Islet precursor cell (in vitro differentiated cells): ENCODE measurements at places on chromosomes 13 and 19.

DNA sequence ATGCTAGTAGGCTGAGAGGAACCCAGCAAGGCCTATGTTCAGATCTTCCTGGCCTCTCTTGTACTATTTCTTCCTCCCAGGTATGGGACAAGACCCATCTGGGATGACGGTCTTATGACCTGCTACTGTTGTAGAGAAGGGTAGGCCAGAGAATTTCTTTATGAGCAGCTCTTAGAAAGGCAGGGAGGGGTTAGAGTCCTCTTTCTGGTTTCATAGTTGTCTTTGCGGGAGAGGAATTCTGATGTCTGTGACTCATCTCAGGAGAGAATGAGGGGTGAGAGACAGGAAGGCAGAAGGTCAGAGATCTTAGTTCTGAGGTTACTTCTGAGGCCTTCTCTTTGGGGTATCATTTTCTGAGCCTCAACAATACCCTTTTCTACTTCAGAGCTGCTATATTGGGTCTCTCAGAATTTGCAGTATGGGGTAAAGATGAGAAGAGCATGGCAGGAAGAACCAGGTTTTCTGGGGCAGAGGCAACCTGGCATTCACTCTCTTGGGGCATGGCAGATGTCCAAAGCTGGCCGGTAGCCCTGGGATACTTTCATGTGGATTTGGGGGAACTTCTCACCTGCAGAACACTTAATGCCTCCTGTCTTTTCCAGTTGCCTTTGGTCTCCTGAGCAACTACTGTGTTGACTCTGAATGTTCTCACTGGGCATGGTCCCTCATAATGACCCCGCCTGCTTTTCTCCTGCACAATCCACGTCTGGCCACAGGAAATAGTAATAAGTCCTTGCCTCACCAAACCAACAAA, 154.4 kb downstream of the GGACT start:
- DNase-seq: peak; percentile 57

- no peak for DNase-seq
Measured at GRCh38 chr13:98175823-98176222, 1.2 kb downstream of the RNF113B start.

DNA sequence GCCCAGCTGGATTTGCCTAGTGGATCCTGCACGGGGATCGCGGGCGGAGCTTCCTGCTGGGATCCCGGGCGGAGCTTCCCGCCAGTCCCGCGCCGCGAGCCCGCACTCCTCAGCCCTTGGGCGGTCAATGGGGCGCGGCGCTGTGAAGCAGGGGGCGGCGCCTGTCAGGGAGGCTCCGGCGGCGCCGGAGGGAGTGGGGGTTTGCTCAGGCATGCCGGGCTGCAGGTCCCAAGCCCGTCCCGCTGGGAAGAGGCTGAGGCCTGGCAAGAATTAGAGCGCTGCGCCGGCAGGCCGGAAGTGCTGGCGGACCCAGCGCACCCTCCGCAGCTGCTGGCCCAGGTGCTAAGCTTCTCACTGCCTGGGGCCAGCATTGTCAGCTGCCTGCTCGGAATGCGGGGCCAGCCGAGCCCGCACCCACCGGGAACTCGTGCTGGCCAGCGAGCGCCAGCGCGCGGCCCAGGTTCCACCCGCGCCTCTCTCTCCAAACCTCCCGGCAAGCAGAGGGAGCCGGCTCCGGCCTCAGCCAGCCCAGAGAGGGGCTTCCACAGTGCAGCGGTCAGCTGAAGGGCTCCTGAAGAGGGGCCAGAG, 119.6 kb downstream of the PRR20E start:
- DNase-seq: peak; percentile 79

DNA sequence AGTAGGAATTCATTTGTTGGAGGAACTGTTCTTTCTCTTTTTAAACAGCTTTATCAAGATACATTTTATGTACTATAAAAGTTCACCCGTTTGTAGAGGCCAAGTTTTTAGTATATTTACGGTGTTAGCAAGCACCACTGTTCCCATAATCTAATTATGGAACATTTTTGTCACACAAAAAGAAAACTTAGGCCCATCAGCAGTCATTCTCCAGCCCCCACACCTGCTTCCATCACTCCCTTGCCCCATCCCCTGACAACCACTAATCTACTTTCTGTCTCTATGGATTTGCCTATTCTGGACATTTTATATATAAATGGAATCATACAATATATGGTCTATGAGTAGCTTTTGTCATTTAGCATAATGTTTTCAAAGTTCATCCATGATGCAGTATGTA, 465.0 kb downstream of the DCT start:
- no peak for DNase-seq

DNA sequence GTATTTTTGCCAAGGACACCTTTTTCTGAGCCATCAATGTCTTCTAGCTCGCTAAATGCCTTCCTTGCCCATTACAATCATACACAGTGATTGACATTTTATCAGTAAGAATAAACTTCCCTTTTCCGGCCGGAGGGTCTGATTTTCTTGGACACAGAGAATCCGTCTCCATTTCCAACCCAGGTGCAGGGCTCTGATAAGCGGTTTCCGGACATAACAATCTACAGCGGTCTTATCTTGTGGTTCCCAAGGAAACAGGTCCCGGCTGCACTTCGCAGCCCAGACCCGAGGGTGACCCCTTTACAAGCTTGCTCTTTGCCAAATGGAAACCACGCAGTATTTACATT, 5.1 kb upstream of the ZNF77 start:
- DNase-seq: peak; percentile 57

GRCh38 chr19:45250832-45251451, at the start of gene MARK4:
MARK4 (plus strand) TSS chr19:45251271; CDS start chr19:45251589, 318 bp downstream.
- DNase-seq: peak; percentile 69

DNA sequence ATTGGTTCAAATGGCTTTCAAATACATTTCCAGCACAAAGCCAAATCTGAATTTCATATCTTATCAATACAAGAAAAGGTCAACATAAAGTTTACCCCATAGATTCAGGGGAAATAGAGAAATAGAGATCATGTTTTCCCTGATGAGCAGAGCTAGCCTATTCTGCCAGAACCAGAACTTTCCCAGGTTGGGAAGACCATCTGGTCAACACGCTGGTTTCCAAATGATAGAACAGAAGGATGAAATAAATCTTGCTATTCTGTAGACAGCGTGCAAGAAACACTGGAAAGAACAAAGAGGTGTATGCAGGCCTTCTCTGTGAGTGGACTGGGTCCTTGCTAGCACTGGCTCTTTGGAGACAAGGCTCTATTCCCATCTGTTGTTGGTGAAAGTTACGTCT, 350.6 kb downstream of the NDFIP2 start:
- DNase-seq: no peak

DNA sequence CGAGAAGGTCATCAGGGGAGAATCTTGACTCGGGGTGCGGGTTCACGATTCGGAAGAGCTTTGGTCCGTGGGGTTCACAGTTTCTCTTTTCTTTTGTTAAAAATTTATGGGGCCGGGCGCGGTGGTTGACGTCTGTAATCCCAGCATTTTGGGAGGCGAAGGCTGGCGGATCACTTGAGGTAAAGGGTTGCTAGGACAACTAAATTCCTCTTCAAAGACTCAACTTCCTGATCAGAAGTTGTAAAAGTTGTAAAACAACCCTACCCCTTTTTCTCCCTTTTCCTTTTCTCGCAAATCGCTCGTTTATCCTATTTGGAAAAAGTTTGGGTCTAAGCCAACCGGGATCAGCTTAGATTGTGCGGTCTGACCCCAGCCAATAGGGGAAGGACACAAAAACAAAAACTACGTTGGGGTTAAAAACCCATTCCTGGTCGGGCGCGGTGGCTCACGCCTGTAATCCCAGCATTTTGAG, 673 bp downstream of the ZNF486 start:
- DNase-seq: no peak
